ENCODE measurements at places on chromosomes 1 and 21.
A peak's percentile ranks its signal among the peaks of the same experiment; 100 is the strongest.

DNA sequence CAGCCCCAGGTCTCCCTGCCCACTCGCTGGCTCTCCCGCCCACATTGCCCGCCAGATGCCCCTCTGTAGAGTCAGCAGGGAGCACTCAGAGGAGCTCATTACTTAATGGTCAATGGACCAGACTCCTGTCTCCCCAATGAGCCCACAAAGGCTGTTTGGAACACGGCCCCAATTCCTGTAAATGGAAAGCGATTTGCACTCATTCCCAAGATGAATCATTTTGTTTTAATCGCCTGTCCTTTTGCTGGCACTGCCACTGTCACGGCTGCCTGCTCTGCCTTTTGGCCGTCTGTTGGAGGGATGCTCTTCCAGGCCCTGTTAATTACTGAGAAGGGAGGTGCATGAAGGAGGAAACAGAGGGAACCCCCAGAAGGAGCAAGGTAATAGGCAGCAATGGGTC is 44.8 kb upstream of the ATP2B4 start:
- no peak for DNase-seq

GRCh38 chr1:189775343-189775742 is 702.3 kb downstream of the BRINP3 start:
- no peak for DNase-seq

GRCh38 chr1:119370748-119371147 is 2.2 kb downstream of the HAO2 start:
- no peak for DNase-seq

- DNase-seq, result peak; percentile 32
Observed at GRCh38 chr21:36854391-36854790, 112.1 kb downstream of the HLCS start.

- no peak for DNase-seq
Observed at GRCh38 chr1:153552335-153552734, 3.3 kb upstream of the S100A3 start.

- no peak for DNase-seq
Observed at GRCh38 chr1:114075546-114076242, 78.0 kb downstream of the SYT6 start.

DNA sequence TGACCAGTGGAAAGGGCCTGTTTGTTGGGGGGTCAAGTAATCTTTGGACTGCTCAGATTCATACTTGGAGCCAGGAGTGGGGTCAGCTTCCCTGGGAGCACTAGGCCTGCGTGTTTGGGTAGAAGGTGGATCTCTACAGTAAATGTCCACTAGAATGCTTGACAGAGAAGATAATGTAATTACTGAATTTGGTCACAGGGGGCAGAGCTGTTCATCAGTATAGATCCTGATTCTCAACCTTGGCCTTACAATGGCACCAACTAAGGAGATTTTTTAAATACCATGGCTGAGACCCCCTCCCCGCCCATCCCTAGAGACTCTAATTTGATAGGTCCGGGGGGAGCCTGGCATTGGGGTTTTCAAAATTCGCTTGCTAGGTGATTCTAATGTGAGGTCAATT is 217.5 kb upstream of the PLXNA2 start:
- DNase-seq, result no peak

GRCh38 chr21:38985568-38986378 is 180.0 kb downstream of the ETS2 start:
- no peak for DNase-seq

DNA sequence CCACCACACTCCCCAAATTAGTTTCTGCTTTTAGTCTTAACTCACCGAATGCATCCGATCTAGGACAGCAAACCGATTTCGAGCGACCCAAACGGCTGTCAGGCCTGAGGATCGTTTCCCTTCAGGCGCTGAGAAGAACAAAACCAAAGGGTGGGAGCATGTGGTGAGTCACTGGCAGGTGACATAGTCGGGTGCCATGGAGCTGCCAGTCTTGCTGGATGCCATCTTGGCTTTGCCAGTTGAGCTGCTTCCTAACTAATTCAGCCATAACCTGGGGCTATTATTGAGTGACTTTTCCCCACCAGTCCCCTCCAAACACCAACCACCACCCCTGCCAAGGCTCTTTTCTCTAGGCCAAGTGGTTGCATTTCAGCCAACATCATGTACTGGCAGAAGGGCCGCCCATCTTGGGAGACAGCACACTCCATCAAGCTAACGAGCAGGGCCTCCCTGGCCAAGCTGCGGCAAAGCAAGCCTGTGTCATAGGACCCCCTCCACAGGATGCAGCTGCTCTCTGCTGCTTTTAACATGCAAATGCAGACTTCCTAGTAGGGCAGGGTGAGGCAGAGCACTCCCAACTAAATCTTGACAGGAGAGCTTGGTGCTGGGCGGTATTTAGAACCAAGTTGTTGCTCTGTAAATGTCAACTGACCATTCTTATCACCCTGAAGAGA is 22.3 kb upstream of the PEX19 start:
- no peak for DNase-seq

DNA sequence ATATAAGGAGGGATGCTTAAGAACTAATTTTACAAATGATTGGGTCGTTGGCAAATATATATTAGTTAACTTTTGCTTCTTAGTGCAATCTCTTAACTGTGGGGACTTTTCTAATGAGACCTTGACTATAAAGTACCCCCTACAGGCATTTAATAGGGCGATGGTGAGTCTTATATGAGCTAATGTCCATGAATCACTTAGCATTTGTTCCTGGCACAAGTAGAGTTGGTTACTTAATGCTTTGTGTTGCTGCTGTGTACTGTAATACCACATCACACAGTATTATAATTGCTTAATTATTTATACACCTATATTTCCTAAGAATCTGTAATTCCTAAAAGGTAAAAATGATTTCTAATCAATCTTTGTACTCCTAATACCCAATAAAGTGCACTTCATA is 25.3 kb upstream of the TMCO1 start:
- DNase-seq, result no peak

DNA sequence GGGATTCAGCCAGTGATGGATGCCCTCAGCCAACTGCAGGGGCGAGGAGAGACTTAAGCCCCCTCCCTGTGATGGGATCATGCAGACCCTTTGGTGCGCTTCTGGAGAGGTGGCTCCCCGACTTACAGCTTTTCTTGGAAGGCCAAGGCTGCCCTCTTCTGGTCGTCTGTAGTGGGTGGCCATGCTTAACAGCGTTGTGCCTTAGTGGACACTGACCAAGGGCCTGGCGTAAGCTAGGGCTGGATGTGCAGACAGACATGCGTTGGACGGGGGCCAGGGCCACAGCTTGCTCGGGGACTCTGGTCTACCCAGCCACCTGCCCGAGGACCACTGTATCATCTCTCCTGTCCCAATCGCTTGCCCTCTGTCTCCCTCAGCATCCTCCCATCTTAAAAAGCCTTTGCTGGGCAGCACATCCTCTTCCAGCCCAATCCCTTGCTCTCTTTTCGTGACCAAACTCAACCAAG is 5.5 kb downstream of the AZIN2 start:
- DNase-seq, result peak; percentile 73

- no peak for DNase-seq
Observed at GRCh38 chr1:185704181-185704580, 30.0 kb upstream of the HMCN1 start.

- no peak for DNase-seq
Observed at GRCh38 chr21:42540396-42540795, 26.7 kb downstream of the SLC37A1 start.

GRCh38 chr1:167510881-167511280 is 7.4 kb downstream of the CD247 start:
- no peak for DNase-seq

DNA sequence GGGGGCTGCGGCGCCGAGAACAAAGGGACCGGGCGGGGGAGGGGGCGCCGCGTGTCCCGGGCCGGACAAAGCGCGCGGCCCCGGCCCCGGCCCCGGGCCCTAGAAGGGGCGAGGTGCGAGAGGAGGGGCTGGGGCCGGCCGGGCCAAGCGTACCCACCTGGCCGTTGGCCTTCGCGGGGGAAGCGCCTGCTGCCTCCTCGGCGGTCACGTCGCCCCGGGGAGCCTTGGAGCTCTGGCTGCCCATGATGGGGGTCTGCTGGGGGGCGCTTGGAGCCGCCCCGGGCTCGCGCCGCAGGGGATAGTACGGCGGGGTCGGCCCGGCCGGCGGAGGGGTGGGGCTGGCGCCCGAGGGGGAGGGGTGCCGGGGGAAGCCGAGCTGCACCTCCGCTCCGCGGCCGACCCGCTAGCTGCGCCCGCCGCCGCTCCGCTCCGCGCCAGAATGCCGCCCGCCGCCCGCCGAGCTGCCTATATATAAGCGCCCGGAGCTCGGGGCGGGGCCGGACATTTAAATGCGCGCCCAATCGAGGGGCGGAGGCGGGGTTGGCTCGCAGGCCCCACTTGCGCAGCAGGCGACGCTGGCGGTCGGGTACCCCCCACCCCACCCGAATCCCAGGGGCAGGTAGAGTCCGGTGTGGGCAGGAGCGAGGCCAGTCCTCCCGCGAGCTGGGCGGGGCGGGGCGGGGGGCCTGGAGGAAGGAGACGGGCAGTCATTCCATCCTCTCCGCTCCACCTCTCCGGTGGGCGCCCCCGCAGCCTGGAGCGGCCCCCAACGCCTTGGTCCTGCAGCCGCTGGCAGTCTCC is at the start of gene MARCKSL1:
MARCKSL1 (minus strand) TSS at position 444 of the 801 bp plus-strand sequence; CDS start at position 244, 200 bp downstream.
- DNase-seq, result peak; percentile 73

GRCh38 chr1:177629526-177629925 is 340.3 kb downstream of the SEC16B start:
- DNase-seq, result no peak

DNA sequence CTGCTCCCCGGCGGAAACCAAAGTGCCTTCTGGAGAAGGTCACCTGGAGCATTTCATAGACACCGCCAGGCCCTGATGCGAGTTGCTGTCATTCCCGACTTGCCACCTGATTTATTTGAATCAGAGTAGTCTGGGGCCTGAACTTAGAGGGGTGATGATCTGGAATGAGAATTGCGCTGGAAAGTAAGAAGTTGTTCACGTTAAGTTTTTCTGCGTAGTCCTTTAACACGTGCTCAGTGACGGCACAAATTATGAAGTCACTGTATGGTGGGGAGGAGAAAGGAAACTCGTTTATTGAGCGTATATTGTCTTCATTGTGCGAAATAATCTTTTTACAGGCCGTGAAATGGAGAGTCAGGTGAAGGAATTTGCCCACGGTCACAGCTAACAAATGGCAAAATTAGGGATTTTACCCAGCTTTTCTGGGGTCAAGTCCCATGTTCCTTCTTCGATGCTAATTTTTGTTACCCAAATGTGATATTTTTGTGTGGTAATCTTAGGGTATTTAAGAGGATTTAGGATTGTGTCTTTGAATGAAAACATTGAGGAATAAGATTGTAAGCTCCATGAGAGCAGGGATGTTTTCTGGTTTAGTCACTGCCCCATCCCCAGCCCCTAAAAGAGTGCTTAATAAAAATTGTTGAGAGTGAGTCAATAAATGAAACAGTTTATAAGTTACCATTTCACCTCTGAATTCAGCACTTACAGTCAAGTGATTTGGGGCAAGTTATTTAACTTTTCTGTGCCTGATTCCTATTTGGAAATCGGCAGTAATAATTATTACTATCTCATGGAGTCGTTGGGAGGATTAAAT is 46.4 kb upstream of the NBL1 start:
- DNase-seq, result peak; percentile 85

DNA sequence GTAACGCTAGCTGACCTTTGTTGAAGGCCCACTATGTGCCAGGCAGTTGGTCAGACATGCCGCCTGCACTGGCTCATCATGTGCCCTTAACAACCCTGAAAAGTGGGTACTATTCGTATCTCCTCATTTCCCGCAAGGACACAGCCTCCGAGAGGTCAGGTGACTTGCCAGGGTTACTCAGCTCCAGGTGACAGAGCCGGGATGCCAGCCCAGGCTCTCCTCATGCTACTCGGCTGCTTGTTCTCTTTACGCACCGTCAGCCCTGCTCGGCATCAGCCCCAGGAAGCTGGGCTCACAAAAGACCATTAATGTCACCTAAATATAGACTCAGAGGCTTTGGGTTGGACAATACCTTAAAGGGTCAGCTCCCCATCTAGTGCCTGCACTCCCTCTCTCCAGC is 29.0 kb downstream of the GRHL3 start:
- no peak for DNase-seq

- no peak for DNase-seq
Observed at GRCh38 chr1:242184955-242185354, 186.1 kb upstream of the MAP1LC3C start.

DNA sequence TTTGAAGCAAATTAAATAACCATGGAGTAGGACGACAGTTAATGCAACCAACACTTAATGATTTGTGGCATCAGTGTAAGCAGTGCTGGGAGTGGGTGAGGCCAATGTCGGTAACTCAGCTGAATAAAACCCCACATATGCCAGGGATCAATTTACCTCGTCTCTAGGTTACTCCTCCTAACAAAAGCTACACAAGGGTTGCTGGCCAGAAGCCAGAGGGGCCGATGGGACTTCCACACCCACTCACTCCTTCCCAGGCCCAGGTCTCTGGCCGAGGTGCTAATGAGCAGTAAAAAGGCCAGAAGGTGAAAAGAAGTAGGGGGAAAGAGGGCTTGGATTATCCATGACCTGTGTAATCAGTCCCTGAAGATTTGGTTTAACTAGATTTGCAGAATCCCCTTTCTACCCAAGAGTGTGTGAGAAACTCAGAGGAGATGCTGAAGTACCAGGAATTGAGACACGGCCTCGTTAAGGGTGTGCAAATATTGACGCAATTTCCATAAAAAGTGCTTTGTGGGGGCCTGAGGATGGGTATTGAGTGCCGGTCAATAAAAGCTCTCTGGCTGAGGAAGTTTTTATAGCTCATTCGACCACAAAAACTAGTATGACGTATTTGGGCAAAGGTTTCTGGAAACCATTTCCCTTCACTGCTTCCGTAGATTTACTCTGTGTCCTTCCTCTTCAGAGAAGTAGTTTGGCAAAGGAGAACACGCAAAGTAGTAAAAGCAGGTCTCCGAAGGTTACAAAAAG is 145.5 kb downstream of the TBX15 start:
- DNase-seq, result no peak

DNA sequence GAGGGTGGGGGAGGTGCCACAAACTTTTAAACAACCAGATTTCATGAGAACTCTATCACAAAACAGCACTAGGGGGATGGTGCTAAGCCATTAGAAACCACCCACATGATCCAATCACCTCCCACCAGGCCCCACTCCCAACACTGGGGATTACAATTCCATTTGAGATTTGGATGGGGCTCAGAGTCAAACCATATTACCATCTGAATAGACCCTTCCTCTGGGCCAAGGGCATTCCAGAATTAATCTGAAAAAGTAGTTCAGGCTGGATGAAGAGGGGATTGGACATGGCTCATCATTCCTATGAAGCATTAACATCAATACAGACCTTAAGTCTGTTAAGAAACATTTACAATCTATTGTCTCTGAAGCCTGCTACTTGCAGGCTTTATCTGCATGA is 149.9 kb upstream of the DNAH14 start:
- no peak for DNase-seq

GRCh38 chr1:30847358-30847972 is 61.1 kb downstream of the SDC3 start:
- DNase-seq, result no peak

DNA sequence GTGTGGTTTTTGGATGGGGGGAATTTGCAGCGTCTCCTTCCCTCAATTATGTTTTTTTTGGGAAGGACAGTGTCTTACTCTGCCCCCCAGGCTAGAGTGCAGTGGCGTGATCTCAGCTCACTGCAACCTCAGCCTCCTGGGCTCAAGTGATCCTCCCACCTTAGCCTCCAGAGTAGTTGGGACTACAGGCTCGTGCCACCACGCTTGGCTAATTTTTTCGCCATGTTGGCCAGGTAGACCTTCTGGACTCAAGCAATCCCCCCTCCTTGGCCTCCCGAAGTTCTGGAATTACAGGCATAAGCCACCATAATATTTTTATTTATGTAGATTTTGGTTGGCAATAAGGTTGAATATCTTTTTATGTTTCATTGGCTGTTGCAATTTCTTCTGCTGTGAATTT is 9.5 kb upstream of the PARP1 start:
- DNase-seq, result no peak

GRCh38 chr1:184050636-184051035 is 894 bp upstream of the TSEN15 start:
- no peak for DNase-seq

All from hematopoietic multipotent progenitor cell (in vitro differentiated cells).